T-helper 9 cell (primary cell): ENCODE measurements at places on chromosomes 1 and 21.

GRCh38 chr1:43327549-43328292 lies 9.9 kb upstream of the MPL start:
- DNase-seq = no peak

DNA sequence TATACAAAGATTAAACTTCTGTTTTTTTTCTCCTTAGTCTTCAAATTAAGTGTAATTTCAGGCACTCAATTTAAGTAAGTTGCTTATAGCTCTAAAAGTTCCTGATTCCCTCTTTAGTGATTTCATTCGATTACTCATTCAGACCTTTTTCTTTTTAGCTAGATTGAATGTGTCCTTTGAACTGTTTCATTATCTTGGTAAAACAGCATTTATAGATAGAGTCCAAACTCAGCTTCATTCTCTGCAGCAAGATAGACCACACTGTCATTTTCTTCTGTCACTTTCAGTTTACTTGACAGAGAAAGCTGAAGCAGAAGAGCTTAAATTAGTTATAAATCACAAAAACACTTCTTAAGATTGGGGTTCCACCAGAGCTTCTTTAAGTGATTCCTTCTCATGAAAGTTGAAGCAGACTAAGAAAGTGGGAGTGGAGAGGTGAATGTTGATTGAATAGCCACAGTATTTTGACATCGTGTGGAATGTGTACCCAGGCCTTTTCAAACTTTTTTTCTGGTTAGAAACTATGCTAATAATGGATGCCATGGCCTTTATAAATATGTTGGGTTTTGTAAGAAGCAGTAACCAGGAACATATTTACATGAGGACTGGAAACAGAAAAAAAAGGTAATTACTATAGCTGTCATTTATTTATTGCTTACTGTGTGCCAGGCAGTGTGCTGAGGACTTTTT lies 52.2 kb downstream of the ZBTB40 start:
- no peak for DNase-seq

DNA sequence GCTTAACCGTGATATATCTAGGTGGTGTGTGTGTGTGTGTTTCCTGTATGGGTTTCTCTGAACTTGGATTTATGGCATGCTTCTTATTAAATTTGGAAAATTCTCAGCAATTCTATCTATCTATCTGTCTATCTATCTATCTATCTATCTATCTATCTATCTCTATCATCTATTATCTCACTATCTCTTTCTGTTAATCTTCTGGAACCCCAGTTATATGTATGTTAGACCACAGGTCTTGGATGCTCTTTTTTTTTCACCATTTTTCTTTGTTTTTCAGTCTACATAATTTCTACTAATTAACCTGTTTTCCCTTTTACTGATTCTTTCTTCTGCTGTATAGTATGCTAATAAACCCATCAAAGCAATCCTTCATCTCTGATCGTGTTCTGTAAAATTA lies 538.0 kb downstream of the PTPRU start:
- no peak for DNase-seq

DNA sequence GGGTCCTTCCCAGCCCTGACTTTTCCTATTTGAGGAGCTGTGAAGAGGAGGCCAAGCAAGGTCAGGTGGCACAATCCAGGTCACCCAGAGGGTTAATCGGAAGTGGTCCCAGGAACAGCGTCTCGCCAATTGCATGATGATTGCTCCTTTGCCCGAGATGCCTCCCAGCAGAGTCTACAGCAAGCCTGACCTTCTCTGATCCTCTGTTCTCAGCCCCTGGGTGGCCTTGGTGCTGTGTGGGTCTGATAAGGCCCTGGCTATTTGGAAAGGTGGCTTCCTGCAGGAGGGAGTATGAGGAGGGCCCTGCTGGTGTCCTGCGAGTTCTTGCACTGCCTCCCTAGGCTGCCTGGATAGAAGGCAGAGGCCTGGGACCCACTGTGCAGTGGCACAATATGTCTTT lies 116.2 kb downstream of the FOXD2 start:
- DNase-seq = no peak

DNA sequence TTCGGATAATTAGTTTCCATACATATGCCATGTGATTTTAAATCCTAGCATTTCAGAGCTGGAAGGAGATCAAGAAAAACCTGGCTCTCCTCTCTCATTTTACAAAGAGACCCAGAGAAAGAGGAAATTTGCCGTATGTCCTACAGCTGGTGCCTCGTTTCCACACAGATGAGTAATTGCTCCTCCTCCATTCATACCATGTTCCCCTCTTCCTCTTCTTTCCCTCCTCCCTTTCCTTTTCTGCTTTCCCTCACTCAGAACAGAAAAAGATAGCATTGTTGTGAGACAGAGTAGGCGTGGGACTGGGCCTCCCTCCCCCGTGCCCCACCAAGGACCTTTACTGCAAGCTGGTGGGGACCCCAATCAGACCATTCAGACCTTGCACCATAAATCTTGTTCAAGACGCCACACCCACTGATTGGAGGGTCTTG lies 13.7 kb upstream of the SLC44A3 start:
- DNase-seq = no peak

DNA sequence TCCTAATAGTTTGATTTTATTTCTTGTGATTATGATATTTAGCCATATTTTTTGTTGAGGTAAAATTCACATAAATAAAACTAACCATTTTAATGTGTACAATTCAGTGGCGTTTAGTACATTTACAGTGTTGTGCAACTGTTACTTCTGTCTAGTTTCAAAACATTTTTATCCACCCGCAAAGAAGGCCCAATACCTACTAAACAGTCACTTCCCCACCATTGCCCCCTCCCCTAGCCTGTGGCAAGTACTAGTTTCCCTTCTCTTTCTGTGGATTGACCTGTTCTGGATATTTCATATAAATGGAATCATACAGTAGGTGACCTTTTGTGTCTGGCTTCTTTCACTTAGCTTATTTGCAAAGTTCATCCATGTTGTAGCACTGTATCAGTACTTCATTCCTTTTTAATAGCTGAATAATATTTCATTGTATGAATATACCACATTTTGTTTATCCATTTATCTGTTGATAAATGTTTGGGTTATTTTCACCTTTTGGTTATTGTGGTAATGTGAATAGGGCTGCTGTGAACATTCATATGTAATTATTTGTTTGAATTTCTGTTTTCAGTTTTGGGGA lies 4.1 kb downstream of the FLVCR1 start:
- DNase-seq = no peak

DNA sequence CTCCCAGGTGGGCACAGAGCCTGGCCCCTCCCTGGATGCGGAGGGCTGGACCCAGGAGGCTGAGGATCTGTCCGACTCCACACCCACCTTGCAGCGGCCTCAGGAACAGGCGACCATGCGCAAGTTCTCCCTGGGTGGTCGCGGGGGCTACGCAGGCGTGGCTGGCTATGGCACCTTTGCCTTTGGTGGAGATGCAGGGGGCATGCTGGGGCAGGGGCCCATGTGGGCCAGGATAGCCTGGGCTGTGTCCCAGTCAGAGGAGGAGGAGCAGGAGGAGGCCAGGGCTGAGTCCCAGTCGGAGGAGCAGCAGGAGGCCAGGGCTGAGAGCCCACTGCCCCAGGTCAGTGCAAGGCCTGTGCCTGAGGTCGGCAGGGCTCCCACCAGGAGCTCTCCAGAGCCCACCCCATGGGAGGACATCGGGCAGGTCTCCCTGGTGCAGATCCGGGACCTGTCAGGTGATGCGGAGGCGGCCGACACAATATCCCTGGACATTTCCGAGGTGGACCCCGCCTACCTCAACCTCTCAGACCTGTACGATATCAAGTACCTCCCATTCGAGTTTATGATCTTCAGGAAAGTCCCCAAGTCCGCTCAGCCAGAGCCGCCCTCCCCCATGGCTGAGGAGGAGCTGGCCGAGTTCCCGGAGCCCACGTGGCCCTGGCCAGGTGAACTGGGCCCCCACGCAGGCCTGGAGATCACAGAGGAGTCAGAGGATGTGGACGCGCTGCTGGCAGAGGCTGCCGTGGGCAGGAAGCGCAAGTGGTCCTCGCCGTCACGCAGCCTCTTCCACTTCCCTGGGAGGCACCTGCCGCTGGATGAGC lies 34.2 kb downstream of the TRIM11 start:
- no peak for DNase-seq

DNA sequence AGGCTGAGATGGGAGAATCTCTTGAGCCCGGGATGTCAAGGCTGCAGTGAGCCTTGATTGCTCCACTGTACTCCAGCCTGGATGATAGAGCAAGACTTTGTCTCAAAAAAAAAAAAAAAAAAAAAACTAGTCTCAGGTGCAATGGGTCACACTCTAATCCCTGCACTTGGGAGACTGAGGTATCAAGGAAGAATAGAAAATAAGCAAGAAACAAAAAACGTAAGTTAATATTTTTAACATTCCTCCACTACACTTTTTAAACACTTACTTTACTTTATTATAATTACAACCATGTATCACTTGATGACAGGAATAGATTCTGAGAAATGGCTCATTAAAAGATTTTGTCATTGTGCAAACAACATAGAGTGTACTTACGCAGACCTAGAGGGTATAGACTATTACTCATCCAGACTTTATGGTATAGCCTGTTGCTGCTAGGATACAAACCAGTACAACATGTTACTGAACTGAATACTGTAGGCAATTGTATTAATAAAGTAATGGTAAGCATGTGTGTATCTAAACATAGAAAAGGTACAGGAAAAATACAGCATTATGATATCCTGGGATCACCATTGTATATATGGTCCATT lies 1244.1 kb upstream of the ADGRL4 start:
- DNase-seq = no peak

DNA sequence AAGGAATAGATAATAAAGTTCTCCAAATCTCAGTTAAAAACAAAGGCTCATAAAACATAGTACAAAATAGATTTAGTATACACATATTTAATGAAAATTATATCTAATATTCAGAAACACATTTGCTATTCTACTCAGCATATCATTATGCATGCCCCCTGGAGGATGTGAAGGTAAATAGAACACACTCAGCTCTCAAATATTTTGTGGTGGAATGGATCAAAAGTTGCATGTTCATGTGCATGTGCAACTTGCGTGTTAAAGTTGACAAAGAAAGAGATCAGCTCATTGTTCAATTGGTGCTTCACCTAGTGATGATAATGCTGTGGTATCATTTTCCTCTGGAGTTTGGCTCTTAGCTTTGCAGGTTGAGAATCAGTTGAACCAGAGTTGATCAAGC lies 4.9 kb upstream of the ZNF644 start:
- no peak for DNase-seq

GRCh38 chr1:50553921-50554320 lies 130.7 kb upstream of the DMRTA2 start:
- DNase-seq = no peak
